ENCODE measurements at places on chromosomes 2 and 18.

DNA sequence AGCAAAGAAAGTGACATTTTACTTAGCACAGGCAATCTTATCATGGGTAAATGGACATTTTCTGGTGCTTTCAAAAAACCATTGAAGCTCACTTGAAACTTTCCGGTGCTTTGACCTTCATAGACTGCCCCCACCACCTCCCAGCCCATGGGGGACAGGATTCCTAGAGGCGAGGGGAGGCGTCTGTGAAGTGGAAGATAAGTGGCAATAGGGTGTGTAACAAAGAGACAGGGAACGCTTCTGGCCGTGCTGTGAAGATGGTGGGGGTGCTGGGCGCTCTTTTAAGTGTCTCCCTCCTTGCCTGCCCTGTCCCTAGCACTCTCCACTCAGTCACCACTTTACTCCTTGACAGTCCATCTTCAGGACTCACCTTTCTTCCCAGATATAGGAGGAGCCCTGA, 23.4 kb upstream of the GMPPA start:
- no peak for DNase-seq

GRCh38 chr2:160465406-160465805, 28.2 kb downstream of the RBMS1 start:
- no peak for DNase-seq

- DNase-seq: no peak
These were observed 55.7 kb upstream of the KCNG2 start for GRCh38 chr18:79742076-79742475.

DNA sequence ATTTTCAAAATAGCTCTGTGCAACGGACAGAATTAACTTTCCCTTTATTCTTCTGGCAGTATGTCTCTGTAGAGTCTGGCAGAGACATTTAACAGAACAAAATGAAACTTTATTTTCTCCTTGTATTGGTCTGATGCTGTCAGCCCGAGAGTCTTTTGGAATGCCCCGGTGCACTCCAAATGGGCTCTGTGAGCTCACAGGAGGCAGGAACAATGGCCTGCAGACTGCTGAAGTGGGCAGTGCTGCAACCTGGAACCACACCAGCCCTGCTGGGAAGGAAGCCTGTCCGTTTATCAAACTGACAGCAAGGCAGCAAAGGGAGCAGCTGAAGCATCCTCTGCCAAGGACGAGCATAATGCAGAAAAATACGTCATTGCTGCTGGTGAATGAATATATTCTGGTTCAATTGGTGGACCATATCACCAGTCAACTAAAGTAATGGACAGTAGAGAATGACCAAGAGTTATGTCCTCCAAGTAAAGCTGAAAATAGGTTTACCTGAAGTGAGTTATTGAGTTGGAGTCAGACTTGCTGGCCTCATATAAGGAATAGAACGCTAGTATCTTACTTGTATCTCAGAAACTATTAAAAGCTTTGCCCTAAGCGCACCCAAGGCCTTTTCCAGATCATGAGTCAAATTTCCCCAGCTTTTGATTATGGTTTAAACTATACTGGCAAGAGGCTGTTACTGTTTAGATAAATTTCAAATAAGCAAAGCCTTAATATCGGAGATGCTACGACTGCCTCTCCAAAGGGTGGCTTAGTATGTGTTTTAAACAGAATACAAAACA, 207.6 kb upstream of the TANK start:
- DNase-seq: peak; percentile 65

DNA sequence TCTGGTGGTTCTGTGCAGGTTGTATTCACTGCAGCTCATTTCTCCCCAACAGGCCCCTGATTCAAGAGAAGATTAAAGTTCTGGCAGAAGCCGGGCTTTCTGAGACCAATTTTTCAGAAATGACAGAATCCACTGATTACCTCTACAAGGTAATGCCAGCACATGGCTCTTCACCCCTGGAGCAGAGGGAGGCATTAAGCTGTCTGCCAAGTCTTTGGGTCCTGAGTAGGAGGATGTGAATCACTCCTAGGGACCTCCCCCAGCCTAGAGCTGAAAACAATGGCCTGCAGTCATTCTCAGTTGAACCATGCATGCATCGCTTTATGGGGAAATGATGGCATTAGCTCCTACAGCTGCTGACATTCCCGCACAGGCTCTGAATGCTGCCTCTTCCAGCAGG, 20.5 kb upstream of the RPL37A start:
- DNase-seq: no peak

- no peak for DNase-seq
These were observed 90.8 kb downstream of the METTL4 start for GRCh38 chr18:2480536-2480935.

DNA sequence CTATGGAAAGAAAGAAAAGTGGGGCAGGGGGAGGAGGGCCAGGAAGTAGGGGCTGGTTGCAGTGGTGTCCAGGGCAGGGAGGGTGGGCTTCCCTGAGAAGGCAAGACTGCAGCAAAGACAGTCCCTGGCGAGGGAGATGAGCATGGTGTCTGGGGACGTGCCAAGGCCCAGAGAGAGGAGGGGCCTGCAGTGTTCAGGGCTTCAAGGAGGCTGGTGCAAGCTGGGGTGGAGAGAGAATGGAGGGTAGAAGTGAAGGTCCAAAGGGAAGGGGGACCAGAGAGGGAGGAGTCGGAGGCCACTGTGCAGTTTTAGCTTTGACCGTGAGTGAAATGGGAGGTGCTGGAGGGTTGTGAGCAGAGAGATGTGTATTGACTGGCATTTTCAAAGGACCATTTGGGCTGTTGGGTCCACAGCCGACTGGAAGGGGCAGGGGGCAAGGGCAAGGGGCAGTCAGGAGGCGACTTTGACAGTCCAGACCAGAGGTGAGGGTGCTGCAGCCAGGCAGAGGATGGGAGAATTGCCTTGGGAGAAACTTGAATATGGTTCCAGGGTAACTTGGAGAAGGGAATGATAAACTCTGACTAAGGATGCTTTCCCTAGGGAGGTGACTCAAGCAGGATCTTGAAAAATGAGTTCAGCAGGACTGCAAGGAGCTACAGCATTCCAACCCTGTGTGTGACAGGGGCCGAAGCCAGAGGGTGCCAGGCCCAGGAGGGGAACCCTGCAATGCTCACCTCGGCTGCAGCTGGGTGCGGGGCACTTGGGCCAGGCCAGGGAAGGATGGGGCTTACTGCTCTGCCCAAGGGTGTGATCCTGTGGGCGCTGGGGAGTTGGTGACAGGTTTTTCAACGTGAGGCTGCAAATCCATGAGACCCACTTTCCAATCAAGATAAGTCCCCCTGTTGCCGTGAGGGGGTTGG, 177.1 kb upstream of the HAAO start:
- DNase-seq: no peak

GRCh38 chr18:65227970-65228369, 522.8 kb upstream of the CDH7 start:
- no peak for DNase-seq

GRCh38 chr2:121776885-121777698, 21.6 kb downstream of the TSN start:
- DNase-seq: no peak

DNA sequence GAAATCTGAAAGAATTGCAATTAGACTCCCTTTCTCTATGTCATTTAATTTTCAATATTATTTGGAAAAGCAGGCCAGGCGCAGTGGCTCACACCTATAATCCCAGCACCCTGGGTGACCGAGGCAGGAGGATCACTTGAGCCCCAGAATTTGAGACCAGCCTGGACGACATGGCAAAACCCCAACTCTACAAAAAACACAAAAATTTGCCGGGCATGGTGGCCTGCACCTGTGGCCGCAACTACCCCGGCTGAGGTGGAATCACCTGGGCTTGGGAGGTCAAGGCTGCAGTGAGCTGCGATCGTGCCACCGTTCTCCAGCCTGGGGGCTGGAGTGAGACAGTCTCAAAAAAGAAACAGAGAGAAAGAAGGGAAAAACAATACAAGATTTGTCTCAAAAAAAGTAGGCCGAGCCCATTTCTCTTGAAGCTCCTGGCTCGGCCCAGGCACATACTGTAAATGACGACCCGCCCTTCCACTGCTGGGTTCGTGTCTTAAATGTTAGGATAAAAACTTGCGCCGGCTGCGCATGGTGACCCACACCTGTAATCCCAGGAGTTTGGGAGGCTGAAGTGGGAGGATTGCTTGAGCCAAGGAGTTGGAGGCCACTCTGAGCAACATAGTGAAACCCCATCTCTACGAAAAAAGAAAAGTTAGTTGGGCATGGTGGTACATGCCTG, 31.1 kb upstream of the GPC1 start:
- no peak for DNase-seq

DNA sequence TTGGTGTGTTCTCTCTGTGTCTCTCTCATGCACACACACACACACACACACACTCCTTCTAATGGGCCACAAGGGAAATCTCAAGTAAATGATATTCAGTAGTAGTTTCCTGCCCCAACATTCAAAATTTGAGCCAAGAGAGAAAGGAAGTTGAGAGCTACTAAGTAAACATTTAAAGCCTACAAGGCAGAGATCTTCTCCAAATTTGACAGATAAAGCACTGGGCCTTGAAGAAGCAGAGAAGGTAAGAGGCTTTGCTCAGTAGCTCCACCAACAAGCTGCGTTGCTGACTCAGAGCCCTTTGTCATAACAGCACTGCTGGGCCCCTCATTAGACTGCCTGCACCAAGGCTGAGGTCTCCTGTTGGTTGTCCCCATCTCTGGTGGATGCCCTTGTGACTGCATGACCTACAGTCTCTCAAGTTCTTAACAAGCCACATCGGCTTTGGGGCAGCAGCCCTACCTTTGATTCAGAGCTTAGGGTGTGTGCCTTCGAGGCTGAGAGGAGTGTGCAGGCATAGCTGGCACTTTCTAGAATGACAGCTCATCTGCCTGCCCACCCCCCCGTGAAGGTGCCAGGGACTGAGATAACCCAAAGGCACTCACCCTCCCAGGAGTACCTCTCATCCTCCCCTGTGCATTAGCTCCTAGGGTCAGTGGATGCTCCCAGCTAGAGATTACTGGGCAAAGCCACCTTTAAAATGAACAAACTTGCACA, 32.3 kb upstream of the NEB start:
- DNase-seq: no peak

DNA sequence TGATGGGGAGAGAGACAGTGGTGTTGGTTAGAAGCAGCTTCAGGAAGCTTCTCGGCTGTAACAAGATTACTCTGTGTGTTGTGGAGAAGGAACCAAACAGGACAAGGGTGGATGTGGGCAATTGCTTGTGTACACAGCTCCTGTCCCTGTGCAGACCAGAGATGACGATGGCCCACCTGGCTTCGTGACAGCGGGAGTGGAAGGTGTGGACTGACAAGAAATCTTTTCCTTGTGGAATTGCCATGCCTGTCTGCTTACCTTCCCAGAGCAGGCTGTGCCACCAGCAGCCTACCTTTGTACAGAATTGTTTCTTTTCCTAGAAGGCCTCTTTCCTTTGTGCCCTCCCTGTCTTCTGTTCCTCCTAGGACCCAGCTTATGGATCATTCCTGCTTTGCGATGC, 93.8 kb downstream of the ITGB1BP1 start:
- no peak for DNase-seq

- no peak for DNase-seq
These were observed 8.4 kb downstream of the MYOM1 start for GRCh38 chr18:3211236-3211992.

DNA sequence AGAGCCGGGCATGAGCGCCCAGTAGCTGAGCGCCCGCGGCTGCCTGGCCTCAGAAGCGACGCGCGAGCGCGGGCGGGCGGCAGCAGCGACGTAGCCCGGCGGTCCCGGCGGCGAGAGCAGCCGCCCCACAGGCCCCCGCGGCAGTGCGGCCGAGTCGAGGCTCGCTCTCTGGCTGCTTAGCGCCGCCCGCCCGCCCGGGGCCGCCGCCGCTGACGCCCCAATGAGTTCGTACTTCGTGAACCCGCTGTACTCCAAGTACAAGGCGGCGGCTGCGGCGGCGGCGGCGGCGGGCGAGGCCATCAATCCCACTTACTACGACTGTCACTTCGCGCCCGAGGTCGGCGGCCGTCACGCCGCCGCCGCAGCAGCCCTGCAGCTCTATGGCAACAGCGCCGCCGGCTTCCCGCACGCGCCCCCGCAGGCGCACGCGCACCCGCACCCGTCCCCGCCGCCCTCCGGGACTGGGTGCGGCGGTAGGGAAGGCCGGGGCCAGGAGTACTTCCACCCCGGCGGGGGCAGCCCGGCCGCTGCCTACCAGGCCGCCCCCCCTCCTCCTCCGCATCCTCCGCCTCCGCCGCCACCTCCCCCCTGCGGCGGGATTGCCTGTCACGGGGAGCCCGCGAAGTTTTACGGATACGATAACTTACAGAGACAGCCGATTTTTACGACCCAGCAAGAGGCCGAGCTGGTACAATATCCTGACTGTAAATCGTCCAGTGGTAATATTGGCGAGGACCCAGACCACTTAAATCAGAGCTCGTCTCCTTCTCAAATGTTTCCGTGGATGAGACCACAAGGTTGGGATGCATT, 847 bp downstream of the HOXD8 start:
- DNase-seq: no peak

- DNase-seq: no peak
These were observed 68.2 kb downstream of the LIMS1 start for GRCh38 chr2:108602422-108602821.

DNA sequence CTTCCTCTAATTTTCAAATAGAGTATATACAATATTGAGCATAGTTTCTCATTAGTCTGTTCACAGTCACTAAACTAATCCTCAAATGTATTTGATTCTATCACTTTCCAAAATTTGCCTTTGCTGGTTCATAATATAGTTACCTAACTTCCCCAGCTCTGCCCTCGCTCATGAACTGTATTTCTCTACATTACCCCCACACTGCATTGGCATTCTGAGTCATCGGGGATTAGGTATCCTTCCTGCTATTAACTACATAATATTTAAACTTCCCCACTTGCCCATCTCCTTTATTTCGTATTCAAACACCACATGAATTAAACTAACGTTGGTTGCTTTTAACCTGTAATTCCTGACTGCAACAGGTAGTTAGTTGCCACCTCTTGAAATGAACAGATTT, 14.8 kb upstream of the CLASP1 start:
- DNase-seq: no peak

GRCh38 chr2:179233626-179234430, 30.8 kb downstream of the SESTD1 start:
- DNase-seq: no peak

- DNase-seq: no peak
These were observed 278.4 kb upstream of the FAM98A start for GRCh38 chr2:33877348-33878016.

GRCh38 chr2:51028829-51029228, 3.1 kb downstream of the NRXN1 start:
- no peak for DNase-seq

DNA sequence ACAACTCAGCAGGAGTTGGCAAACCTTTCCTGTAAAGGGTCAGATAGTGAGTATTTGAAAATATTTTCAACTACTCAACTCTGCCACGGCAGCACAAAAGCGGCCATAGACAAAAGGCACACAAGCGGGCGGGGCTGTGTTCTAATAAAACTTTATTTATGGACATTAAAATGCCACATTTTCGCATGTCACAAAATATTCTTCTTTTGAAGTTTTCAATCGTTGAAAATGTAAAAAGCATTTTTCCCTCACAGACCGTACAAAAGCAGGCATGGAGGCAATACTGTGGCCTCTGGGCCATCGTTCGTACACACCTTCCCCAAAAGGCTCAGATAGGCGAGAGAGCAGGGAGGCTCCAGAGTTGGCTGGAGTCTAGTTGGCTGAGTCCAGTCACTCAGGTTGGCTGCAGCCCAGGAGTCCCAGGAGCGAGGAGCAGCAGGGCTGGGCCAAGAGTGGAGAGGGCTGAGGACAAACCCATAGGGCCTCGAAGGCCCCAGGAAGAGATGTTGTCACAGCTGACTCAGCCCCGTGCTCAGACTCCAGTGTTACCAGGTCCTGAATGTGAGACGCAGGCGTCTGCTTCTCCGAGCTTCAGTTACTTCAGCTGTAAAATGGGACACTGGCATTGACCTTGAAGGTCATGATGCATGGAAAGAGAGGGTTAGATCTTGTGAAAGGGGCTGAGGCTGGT, 42.5 kb downstream of the SDC1 start:
- no peak for DNase-seq

- no peak for DNase-seq
These were observed 15.2 kb upstream of the ANKRD53 start for GRCh38 chr2:70962885-70963878.

Data from muscle of arm (tissue), 14 donors.